ENCODE measurements at places on chromosomes 4 and X. TPM values are rescaled to one million over a fixed set of nuclear protein-coding genes. Genes with fewer than 3 reads are reported as not detected.
A peak's percentile ranks its signal among the peaks of the same experiment; 100 is the strongest.

Gene CTAG1B
- total RNA-seq, result not detected

Gene UTP14A
- total RNA-seq, result 13.1 TPM

Gene SMIM10
- total RNA-seq, result 3.2 TPM

DNA sequence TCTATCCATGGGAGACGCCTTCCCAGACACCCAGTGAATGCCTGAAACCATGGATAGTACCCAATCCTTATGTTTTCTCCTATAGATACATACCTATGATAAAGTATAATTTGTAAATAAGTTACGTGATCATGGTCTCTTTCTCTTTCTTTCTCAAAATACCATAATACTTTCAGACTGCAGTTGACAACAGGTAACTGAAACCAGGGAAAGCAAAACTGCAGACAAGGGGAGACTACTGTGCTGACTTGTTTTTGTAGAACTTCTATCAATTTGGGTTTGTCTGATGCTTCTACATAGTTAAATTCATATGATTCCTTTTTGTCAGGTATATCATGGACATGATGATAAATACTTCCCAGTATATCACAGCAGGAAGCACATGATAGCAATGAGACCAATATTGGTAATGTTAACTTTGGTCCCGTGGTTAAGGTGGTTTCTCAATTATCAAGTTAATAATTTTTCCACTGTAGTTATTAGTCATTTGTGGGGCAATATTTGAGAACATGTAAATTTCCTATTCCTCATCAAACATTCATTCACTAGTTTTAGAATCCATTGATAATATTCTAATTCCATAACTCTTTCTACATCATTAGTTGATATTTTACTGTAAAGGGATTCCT is 298.0 kb upstream of the TET2 start:
- no peak for DNase-seq
- H3K27me3 ChIP-seq, result no peaks in the 10 kb centered on the region
- H3K4me1 ChIP-seq, result no peaks in the 10 kb centered on the region
- no peak overlapping the region for H3K4me3 ChIP-seq
- H3K36me3 ChIP-seq, result no peaks in the 10 kb centered on the region

DNA sequence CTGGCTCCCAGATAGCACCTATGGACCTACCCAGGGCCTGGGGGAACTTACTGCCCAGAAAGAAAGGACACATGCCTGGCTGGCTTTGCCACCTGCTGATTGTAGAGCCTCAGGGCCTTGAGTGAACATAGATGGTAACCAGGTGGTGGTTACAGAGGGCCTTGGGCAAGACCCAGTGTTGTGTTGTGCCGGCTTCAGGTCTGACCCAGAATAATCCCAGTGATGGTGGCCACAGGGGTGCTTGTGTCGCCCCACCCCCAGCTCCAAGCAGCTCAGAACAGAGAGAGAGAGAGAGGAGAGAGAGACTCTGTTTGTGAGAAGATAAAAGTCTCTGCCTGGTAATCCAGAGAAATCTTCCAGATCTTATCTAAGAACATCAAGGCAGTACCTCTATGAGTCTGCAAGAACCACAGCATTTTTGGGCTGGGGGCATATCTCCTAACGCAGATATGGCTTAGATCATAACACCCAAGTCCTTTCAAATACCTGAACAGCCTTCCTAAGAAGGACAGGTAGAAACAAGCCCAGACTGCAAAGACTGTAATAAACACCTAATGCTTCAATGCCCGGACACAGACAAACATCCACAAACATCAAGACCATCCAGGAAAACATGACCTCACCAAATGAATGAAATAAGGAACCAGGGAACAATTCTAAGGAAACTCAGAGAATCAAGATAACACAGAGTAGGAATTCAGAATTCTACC is 16.3 kb upstream of the RP2 start:
- no peak overlapping the region for H3K27ac ChIP-seq
- H3K36me3 ChIP-seq, result no peaks in the 10 kb centered on the region
- no peaks in the 10 kb centered on the region for H3K27me3 ChIP-seq
- no peak for DNase-seq

GRCh38 chr4:39134683-39135306 is 47.5 kb upstream of the WDR19 start:
- no peak overlapping the region for H3K4me3 ChIP-seq
- H3K27ac ChIP-seq, result peak overlapping the region; percentile 43
- no peaks in the 10 kb centered on the region for H3K4me1 ChIP-seq
- H3K36me3 ChIP-seq, result no peaks in the 10 kb centered on the region

- no peaks in the 10 kb centered on the region for H3K4me1 ChIP-seq
- no peak overlapping the region for H3K27ac ChIP-seq
- no peak overlapping the region for H3K4me3 ChIP-seq
These were observed 11.6 kb downstream of the AMELX start for GRCh38 chrX:11304829-11305228.

DNA sequence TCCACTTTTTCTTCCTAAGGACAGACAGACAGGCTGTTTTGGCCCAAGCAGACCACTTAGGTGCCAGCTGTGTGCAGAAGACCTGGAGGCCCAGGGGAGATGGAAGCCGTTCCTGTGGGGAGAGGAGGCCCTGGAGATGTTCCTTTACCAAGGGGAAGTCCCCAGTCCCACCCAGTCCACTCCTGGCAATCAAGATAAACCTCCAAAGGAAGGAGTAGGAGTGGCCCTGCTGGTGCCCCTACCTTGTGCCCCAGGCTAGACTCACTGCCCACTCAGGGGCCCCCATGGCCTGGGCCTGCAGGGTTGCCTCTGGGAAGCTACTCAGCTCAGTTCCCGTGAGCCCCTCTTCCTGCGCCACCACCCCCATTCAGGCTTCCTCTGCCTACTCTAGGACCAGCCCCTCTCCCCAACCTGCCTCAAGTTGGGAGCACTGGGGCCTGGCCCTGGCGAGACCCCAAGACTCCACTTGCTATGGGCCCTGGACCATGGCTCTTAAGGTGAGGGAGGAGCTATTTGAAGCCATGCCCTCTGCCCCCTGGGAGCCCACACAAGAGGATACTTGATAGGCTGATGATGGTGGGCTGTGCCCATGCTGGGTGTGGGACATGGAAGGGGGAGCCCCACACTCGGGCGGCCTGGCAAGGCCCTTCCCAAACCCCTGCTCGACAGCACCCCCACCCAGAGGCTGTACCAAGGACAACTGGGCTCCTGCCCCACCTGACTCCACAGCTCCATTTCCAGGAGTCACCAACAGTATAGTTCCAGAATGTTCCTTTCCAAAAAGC is 24.8 kb upstream of the RNF4 start:
- no peaks in the 10 kb centered on the region for H3K4me1 ChIP-seq
- no peak for DNase-seq
- no peak overlapping the region for H3K4me3 ChIP-seq
- H3K27ac ChIP-seq, result no peak overlapping the region

GRCh38 chrX:9278475-9279233 is 186.2 kb upstream of the TBL1X start:
- DNase-seq, result no peak
- H3K27ac ChIP-seq, result peak overlapping the region; percentile 35
- no peak overlapping the region for H3K4me3 ChIP-seq
- no peaks in the 10 kb centered on the region for H3K36me3 ChIP-seq

DNA sequence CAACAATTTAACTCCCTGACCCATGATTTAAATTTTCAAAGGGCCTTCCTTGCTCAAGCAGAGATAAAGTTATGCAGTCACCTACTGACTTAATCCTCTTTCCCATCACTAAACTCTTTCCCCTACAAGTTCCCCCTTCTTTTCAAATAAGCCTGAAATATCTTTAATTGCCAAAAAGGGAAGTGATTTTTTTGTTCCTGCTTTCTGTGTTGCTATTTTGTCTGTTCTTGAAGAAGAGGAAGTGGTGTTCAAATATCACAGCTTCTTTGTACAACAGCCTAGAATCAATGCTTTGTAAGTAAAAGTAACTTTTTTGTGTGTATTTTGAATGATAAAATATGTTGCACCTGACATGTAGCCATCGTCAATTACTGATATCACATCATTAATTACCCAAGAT is 595.9 kb downstream of the CENPC start:
- H3K4me1 ChIP-seq, result no peaks in the 10 kb centered on the region
- no peaks in the 10 kb centered on the region for H3K27me3 ChIP-seq
- H3K27ac ChIP-seq, result no peak overlapping the region
- DNase-seq, result no peak

GRCh38 chr4:76386566-76387305 is 34.2 kb downstream of the CCDC158 start:
- no peak overlapping the region for H3K27ac ChIP-seq
- H3K36me3 ChIP-seq, result no peaks in the 10 kb centered on the region
- no peak for DNase-seq

DNA sequence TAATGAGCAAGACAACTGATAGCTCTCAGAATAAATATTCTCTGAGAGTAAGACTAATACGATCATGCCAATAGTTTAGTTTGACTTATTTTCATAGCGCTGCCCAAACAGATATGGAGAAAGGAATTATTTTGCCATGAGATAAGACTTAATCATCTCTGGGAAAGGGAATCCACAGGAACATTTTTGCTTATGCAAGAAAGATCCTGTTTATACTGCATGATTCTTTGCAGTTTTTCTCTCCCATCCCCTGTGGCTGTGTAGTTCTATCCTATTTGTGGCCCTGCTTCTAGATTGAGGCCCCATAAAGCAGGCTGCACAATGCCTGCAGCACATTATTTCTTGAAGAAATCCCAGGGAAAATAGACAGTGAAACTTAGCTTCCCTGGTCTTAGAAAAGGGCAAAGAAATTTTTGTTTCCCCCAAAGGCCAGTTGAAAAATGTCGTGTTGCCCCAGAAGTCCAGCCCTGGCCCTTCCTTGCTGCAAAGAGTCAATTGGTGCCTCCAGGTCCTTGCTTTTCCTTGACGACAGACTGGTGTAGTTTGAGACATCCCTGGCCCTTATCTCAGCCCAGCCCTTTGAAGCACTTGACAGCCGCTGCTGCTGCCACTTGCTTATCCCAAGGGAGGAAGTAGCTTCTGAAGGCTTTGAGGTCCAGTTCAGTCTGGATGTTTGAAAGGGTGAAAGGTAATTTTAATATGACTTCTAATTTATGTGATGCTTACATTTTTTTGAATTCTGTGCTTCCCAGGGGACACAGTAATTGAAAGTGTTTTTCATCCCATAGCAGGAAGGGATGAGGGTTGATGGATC is 45.0 kb upstream of the SH3RF1 start:
- H3K4me1 ChIP-seq, result peaks cover 15% of the 10 kb centered on the region
- H3K36me3 ChIP-seq, result no peaks in the 10 kb centered on the region

DNA sequence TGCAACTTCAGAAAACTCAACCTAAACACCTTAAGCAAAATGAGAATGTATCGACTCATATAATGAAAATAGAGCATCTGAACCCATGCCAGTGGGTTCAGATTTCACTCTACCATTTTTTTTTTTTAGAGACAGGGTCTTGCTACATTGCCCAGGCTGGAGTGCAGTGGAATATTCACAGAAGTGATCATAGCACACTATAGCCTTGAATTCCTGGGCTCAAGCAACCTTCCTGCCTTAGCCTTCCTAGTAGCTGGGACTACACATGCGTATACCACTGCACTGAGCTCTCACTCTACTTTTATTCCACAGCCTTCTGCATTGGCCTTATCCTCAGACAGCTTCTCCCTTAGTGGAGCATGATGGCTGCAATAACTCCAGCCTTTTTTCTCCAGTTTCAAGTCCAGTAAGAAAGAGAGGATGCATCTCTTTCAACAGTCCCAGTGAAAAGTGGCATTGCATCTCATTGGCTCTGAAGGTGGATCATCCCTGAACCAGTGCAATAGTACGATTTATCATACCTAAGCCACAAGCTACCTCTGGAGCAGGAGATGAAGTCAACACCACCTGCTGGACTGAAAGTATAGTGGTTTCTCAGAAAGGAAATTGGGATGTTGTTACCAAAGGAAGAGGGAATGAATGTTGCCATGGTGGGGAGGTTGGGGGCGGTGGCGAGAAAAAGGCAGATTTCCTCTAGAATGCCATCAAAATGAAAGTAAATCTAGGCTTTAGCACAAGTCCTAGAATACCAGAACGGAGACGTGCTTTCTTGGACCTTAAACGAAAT is 2.0 kb upstream of the SOD3 start:
- H3K4me1 ChIP-seq, result peaks cover 18% of the 10 kb centered on the region
- H3K4me3 ChIP-seq, result no peak overlapping the region
- H3K27me3 ChIP-seq, result peaks cover 5% of the 10 kb centered on the region
- no peaks in the 10 kb centered on the region for H3K36me3 ChIP-seq
- no peak for DNase-seq

Measured in hepatocyte (in vitro differentiated cells).